ENCODE measurements at places on chromosomes 7 and 10. TPM values are rescaled to one million over a fixed set of nuclear protein-coding genes. Genes with fewer than 3 reads are reported as not detected.

ITGB1 gene
- total RNA-seq, result 1,694 TPM

URGCP gene
- total RNA-seq, result 33.6 TPM

CFAP69 gene
- total RNA-seq, result 3.0 TPM

LRRC61 gene
- 9.9 TPM for total RNA-seq

CD36 gene
- 148 TPM for total RNA-seq

CPA4 gene
- not detected for total RNA-seq

SBDS gene
- total RNA-seq, result 287 TPM

DNA sequence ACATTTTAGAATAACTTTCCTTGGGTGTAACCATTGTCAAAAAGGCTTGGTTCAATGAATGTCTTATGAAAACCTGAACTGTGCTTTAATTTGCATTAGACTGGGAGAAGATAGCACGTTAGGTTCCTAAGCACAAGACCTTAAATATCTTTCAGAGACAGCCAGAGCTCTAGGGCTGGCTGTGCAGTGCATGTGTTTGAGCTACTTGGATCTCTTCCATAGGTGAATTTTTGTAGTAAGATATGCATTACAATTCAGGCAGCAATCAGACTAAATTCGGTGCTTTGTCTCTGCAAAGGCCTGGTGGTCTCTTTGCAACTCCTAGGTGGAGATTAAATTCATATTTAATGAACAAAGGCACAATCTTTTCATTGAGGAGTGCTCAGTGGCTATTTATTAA is 192.0 kb downstream of the ZNF438 start:
- no peaks in the 10 kb centered on the region for H3K27me3 ChIP-seq
- peaks cover 2% of the 10 kb centered on the region for H3K36me3 ChIP-seq
- DNase-seq, result no peak
- H3K4me3 ChIP-seq, result no peak overlapping the region
- H3K4me1 ChIP-seq, result peaks cover 21% of the 10 kb centered on the region
- H3K27ac ChIP-seq, result no peak overlapping the region

- H3K4me3 ChIP-seq, result no peak overlapping the region
- no peak overlapping the region for H3K27ac ChIP-seq
- no peaks in the 10 kb centered on the region for H3K27me3 ChIP-seq
Observed at GRCh38 chr10:97868134-97868685, 18.6 kb downstream of the GOLGA7B start.

DNA sequence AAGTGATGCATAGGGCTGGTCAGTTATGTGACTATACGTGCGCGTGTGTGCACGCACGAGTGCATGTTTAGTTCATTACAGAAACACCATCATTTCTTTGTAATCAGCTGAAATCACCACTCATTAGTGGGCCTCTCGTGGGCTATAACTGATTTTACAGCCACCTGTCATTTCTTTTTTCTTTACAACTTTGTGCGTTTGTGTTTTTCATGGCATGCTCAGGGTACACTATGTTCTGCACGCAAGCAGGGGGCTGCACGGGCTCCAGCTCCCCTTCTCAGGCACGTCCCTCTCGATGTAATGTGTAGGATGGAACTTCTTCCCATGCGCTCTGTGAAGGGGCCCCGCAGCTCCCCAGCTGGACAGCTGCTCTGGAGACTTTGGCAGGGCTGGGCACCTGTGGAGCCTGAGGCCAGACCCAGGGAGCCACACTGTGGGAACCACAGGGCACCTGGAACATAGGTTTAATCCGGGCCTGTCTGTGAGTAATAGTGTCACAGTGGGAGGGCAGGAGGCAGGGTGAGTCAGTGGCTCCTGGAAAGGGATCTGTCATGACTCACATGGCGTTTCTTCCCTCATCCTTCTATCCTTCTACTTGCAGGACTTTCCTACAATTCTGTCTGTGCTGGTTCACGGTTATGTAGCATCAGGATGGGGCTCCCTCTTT is 4.9 kb downstream of the GCK start:
- no peak overlapping the region for H3K4me3 ChIP-seq
- no peak for DNase-seq
- H3K27ac ChIP-seq, result no peak overlapping the region
- H3K36me3 ChIP-seq, result no peaks in the 10 kb centered on the region
- no peaks in the 10 kb centered on the region for H3K4me1 ChIP-seq
- H3K27me3 ChIP-seq, result no peaks in the 10 kb centered on the region

GRCh38 chr7:27605689-27606269 is 56.9 kb downstream of the HIBADH start:
- no peak overlapping the region for H3K4me3 ChIP-seq
- no peaks in the 10 kb centered on the region for H3K4me1 ChIP-seq
- H3K27ac ChIP-seq, result no peak overlapping the region
- no peaks in the 10 kb centered on the region for H3K27me3 ChIP-seq

DNA sequence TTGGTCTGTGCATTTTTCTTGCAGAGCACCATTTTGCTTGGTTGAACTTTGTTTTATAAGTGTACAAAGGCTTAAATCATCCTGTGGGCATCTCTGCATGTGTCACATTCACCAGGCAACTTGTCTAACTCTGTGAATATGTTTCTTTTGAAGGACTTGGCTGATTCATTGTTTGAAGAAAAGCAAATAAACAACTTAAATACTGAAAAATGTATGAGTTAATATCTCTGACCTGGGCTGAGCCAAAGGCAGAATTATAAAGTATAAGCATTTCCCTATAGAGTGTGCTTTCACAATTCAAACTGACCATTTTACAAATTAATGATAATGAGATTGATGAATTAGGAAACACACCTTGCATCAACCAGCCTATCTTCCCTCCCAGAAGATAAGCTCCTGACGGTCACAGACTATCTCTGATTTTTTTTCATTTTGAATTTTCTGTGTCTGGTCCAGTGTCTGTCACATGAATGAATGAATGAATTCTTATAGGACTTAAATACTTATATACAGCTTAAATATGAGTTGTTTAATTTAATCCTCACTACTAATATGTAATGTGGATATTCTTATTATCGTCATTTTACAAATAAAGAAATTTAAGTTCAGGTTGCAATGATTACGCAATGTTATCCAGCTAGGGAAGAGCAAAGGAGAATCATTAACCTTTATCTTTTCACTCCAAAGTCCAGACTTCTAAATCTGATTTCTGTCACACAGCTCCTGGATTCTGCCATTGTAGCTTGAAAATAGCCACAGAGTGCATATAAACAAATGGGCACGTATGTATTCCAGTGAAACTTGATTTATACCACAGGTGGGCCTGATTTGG is 182.0 kb upstream of the PHYHIPL start:
- H3K27ac ChIP-seq, result no peak overlapping the region
- H3K27me3 ChIP-seq, result no peaks in the 10 kb centered on the region
- no peak for DNase-seq
- H3K4me3 ChIP-seq, result no peak overlapping the region
- H3K4me1 ChIP-seq, result peaks cover 6% of the 10 kb centered on the region

- H3K36me3 ChIP-seq, result no peaks in the 10 kb centered on the region
- H3K27me3 ChIP-seq, result no peaks in the 10 kb centered on the region
- H3K4me1 ChIP-seq, result peaks cover 25% of the 10 kb centered on the region
- no peak overlapping the region for H3K27ac ChIP-seq
- no peak overlapping the region for H3K4me3 ChIP-seq
Observed at GRCh38 chr7:107693396-107693795, 32.8 kb downstream of the SLC26A4 start.

GRCh38 chr7:129298268-129298893 is 73.6 kb downstream of the AHCYL2 start:
- no peak overlapping the region for H3K4me3 ChIP-seq
- no peaks in the 10 kb centered on the region for H3K4me1 ChIP-seq
- DNase-seq, result no peak
- no peaks in the 10 kb centered on the region for H3K36me3 ChIP-seq
- H3K27me3 ChIP-seq, result no peaks in the 10 kb centered on the region
- H3K27ac ChIP-seq, result no peak overlapping the region

DNA sequence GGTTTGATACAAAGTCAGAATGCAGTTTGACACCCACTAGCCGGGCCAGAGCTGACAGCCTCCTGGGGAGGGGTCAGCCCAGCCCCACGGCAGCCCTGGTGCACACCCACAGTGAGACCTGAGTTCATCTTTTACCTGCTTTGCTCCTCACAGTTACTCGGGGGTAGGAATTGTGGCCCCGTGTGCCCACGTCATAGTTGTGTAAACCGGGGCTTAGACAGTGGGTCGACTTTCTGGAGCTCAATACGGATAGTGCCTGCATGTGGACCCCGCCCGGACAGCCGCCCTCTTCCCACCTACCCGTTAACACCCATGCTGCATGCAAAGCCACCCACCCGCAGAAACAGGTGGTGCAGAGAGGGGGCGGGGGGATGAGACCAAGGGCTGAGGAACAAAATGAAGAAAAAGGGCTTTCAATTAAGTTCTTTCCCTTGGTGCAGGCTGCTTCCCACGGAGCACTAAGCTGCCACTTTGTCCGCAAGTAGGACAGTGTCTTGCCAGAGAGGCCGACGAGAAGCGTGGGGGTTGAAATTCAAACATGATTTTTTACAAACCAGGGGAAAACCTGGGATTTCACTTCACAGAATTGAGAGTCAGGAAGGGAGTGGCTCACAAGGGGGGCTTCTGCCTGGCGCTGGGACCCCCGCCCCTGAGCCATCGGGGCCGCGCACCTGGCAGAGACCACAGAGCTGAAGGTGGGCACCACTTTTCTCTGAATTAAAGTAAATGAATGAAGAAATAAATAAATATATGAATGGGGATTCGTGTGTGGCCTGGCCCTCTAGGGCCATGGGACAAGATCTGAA is 24.6 kb upstream of the FOXL3 start:
- H3K4me1 ChIP-seq, result no peaks in the 10 kb centered on the region
- H3K36me3 ChIP-seq, result peaks cover 15% of the 10 kb centered on the region
- H3K27me3 ChIP-seq, result no peaks in the 10 kb centered on the region

- no peaks in the 10 kb centered on the region for H3K27me3 ChIP-seq
- H3K36me3 ChIP-seq, result no peaks in the 10 kb centered on the region
Observed at GRCh38 chr10:119737823-119738222, 12.0 kb downstream of the INPP5F start.

GRCh38 chr7:123505221-123505620 is 29.2 kb downstream of the IQUB start:
- H3K4me3 ChIP-seq, result no peak overlapping the region
- H3K36me3 ChIP-seq, result no peaks in the 10 kb centered on the region
- H3K27me3 ChIP-seq, result no peaks in the 10 kb centered on the region
- H3K27ac ChIP-seq, result no peak overlapping the region
- H3K4me1 ChIP-seq, result no peaks in the 10 kb centered on the region
- DNase-seq, result no peak

- H3K36me3 ChIP-seq, result no peaks in the 10 kb centered on the region
- H3K4me3 ChIP-seq, result no peak overlapping the region
- H3K27me3 ChIP-seq, result no peaks in the 10 kb centered on the region
- no peak for DNase-seq
Observed at GRCh38 chr7:53245721-53246120, 210.3 kb downstream of the POM121L12 start.

GRCh38 chr7:122972056-122972455 is 23.4 kb downstream of the TAS2R16 start:
- H3K4me1 ChIP-seq, result no peaks in the 10 kb centered on the region
- no peaks in the 10 kb centered on the region for H3K36me3 ChIP-seq
- H3K27me3 ChIP-seq, result no peaks in the 10 kb centered on the region
- no peak overlapping the region for H3K4me3 ChIP-seq
- H3K27ac ChIP-seq, result no peak overlapping the region

- H3K4me3 ChIP-seq, result peak overlapping the region; percentile 85
- H3K27me3 ChIP-seq, result no peaks in the 10 kb centered on the region
- no peaks in the 10 kb centered on the region for H3K36me3 ChIP-seq
- peak overlapping the region; percentile 94 for H3K27ac ChIP-seq
- H3K4me1 ChIP-seq, result peaks cover 38% of the 10 kb centered on the region
- no peak for DNase-seq
Observed at GRCh38 chr10:6204341-6205191, 1.8 kb downstream of the PFKFB3 start.

DNA sequence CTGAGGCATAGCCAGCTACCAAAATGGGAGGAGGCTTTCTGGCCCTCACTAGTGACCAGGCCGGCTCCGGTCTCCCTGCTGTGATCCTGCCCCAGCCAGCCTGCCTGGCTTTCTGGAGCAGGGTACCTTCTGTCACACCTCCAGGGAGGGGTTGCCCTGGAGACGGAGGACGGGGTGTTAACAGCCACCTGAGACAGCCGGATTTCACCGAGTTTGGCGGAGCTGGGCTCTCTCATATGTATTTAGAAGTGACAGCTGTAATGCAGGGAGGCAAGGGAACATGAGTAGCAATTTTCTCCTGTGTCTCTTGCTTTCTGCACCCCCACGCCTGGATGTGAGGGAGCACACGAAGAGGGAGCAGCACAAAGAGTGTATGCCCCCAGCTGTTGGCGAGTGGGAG is 473.3 kb downstream of the PLXNA4 start:
- no peaks in the 10 kb centered on the region for H3K27me3 ChIP-seq
- H3K4me3 ChIP-seq, result no peak overlapping the region
- no peaks in the 10 kb centered on the region for H3K4me1 ChIP-seq
- DNase-seq, result no peak
- no peaks in the 10 kb centered on the region for H3K36me3 ChIP-seq

GRCh38 chr7:668139-668931 is 58.2 kb upstream of the DNAAF5 start:
- DNase-seq, result no peak
- H3K27me3 ChIP-seq, result no peaks in the 10 kb centered on the region
- peak overlapping the region; percentile 77 for H3K27ac ChIP-seq
- H3K4me1 ChIP-seq, result peaks cover 50% of the 10 kb centered on the region

GRCh38 chr10:58824396-58824795 is 311.7 kb downstream of the BICC1 start:
- no peaks in the 10 kb centered on the region for H3K4me1 ChIP-seq
- H3K4me3 ChIP-seq, result no peak overlapping the region
- H3K27me3 ChIP-seq, result no peaks in the 10 kb centered on the region

DNA sequence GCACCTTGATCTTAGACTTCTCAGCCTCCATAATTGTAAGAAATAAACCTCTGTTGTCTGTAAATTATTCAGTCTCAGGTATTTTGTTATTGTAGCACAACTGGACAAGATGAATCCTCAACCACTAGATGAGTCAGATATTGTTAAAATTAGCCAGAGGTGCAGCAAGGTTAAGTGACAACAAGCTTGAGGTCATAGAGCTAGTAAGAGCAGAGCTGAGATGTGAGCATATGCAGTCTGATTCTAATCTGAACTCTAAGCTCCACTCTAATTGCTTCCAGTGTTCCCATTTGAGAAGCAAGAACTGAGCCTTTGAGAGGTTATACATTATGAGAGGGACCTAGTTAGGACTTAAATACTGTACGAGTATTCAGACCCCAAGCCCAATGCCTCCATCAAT is 93.1 kb downstream of the FZD1 start:
- DNase-seq, result no peak
- H3K4me3 ChIP-seq, result no peak overlapping the region
- no peaks in the 10 kb centered on the region for H3K4me1 ChIP-seq
- H3K36me3 ChIP-seq, result no peaks in the 10 kb centered on the region
- H3K27me3 ChIP-seq, result no peaks in the 10 kb centered on the region
- no peak overlapping the region for H3K27ac ChIP-seq

DNA sequence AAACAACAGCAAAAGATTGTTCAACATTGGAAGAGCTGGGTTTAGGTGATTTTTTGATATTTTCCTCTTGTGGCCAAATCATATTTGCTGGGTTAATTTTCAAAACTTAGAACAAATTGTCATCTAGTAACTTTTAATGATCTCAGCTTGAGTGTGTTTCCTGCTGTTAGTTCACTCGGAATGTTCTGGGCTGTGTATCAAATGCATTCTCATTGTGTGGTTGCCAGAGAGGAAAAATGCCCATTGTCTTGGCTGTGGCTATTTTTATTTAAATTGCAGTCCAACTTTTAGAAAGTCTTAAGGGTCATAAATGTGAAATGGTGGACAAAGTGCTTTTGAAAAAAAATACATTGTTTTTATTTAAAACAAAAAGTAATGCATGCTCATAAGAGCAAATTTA is 542.0 kb downstream of the TNS3 start:
- H3K36me3 ChIP-seq, result no peaks in the 10 kb centered on the region
- H3K27me3 ChIP-seq, result no peaks in the 10 kb centered on the region
- peaks cover 35% of the 10 kb centered on the region for H3K4me1 ChIP-seq
- H3K27ac ChIP-seq, result peak overlapping the region; percentile 47
